Sigmoid colon (tissue), 7 donors: ENCODE measurements at places on chromosomes 3 and 15.

GRCh38 chr3:8197384-8197783, 304.2 kb upstream of the LMCD1 start:
- DNase-seq: no peak

- no peak for DNase-seq
These were observed 134.9 kb upstream of the ZBTB20 start for GRCh38 chr3:115281697-115282675.

GRCh38 chr3:13598201-13598600, 49.3 kb downstream of the FBLN2 start:
- peak; percentile 27 for DNase-seq

DNA sequence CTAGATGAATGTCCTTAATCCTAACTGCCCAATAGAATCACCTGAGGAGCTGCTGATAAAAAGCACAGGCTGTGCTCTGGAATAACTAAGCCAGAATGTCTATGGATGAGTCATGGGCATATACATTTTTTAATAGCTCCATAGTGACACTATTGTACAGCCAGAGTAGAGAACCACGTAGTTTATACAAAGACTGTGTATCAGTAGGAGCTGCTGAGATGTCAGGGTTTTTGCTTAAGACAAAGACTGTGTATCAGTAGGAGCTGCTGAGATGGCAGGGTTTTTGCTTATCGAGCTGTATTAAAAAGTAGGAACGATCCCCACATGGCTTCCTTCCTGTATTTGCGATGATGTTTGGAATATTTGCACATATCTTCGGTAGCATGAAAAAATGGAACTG, 137.4 kb downstream of the SV2B start:
- no peak for DNase-seq
